Mesothelial cell of epicardium (in vitro differentiated cells): ENCODE measurements at places on chromosomes 1 and 21. TPM values are rescaled to one million over a fixed set of nuclear protein-coding genes. Genes with fewer than 3 reads are reported as not detected.

GRCh38 chr1:936348-937264 is 12.9 kb downstream of the SAMD11 start:
- H3K4me3 ChIP-seq: no peak overlapping the region

DNA sequence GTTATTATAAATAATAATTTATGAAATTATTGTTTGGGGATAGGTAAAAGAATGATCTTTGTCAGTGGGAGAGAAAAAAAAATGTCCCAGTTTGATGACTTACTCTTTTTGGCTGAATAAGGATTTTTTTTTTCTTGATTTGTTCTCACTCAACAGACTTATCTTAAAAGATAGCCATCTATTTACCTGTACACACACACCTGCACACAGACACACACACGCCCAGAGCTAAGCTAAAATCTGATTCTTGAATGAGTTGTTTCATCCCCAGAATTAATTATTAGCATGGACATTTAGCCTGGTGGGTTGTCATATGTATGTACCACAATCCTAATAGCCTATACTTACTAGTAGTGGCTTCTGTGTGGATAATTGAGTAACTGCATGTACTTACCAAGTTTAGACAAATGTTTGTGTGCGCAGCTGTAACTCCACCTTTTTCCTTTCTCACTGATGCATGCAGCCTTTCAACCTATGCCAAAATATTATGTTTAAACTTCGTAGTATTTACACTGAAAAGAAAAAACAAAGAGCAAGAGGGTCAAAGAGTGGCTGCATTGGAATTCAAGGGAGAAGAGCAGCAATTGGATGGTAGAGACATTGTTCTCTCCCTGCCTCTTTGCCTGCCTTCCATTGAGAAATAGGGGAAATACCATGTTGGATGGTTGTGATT is 174.3 kb downstream of the ADGRL2 start:
- no peak overlapping the region for H3K4me3 ChIP-seq
- no peak for DNase-seq
- no peak overlapping the region for H3K27ac ChIP-seq
- no peaks in the 10 kb centered on the region for H3K27me3 ChIP-seq

DNA sequence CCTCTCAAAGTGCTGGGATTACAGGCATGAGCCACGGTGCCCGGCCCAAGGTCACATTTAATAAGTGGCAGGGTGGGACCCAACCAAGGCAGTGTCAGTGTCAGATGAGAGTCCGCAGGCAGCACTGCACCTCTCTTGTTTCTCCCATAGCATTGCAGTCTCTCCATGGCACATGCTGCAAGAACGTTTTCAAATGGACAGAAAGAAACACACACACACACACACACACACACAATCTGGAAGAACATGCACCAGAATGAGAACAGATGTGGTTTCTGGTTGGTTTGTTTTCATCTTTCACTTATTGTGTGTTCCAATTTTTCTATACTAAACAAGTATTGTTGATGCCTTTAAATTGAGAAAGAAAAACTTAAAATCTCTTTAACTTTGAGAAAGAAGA is 126.5 kb downstream of the SYF2 start:
- H3K4me3 ChIP-seq: no peak overlapping the region
- H3K36me3 ChIP-seq: no peaks in the 10 kb centered on the region
- no peak for DNase-seq
- peaks cover 23% of the 10 kb centered on the region for H3K27me3 ChIP-seq
- H3K27ac ChIP-seq: no peak overlapping the region

TNFRSF4 gene
- 0.18 to 0.34 TPM (median 0.29 TPM) in 3 replicates for total RNA-seq

RNF207 gene
- 467 to 481 TPM (median 477 TPM) in 3 replicates for total RNA-seq

DNA sequence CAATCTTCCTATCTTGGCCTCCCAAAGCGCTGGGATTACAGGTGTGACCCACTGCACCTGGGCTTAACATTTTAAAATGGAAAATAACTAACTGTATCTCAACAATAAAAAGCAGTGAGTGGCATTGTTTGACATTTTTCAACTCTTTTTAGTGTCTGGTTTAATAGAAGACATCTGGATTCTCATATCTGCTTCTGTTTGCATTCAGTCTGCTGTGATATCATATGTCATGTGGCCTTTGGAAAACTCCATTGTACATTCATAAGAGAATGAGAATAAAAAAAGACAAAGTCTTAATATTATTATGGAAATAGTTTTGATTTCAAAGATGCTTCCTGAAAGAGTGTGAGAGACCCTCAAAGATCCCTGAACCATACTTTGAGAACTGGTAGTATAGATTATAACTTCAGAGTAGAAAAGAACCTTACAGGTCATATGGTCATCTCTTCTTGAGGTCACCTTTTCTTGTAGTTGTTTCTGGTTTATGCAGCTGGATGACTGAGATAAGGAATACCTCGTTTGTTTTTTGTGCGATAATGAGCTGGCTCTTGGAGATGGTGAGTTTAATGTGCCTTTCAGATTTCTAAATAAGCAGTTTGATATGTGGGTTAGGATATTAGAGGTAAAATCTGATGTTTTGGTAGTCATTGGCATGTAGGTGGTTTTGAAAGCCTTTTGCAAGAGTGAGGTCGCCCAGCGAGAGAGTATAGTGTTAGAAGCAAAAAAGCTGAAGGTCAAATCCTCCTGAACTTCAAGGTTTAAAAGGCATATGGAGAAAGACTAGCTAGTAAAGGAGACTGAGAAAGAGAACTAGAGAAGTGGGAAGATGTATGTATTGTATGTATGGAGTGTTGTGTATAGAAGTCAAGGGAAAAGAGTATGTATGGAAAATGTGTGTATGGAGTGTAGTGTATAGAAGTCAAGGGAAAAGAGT is 17.2 kb downstream of the CEP350 start:
- H3K36me3 ChIP-seq: peaks cover 10% of the 10 kb centered on the region
- DNase-seq: no peak
- H3K4me3 ChIP-seq: no peak overlapping the region
- no peaks in the 10 kb centered on the region for H3K27me3 ChIP-seq
- peaks cover 19% of the 10 kb centered on the region for H3K4me1 ChIP-seq

GRCh38 chr1:223332997-223333396 is 31.0 kb downstream of the SUSD4 start:
- peaks cover 51% of the 10 kb centered on the region for H3K27me3 ChIP-seq
- no peak overlapping the region for H3K27ac ChIP-seq
- no peaks in the 10 kb centered on the region for H3K36me3 ChIP-seq
- no peak overlapping the region for H3K4me3 ChIP-seq

DNA sequence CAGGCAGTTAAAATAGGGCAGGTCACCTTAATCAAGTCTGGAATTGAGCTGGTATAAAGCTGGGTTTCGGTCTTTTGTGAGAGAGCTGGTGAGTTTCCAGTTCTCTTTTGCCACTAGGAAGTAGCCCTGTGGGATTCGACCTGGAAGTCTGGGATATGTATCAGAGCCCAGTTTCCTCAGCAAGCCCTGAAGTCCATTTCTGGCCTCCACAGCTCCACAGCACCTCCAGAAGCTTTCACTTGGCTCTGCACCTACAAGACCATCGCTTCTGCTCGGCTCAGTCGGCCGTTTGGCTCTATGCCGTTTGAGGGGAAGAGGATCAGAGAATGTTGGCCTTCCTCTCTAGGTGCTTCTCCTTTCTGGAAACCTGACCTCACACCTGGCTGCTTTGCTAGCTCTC is 148.0 kb downstream of the GALNT2 start:
- H3K4me1 ChIP-seq: peaks cover 15% of the 10 kb centered on the region
- H3K27ac ChIP-seq: no peak overlapping the region
- peaks cover 9% of the 10 kb centered on the region for H3K36me3 ChIP-seq
- no peak overlapping the region for H3K4me3 ChIP-seq
- H3K27me3 ChIP-seq: no peaks in the 10 kb centered on the region
- DNase-seq: no peak

COL24A1 gene
- total RNA-seq: 2.7 to 3.5 TPM (median 2.9 TPM) in 3 replicates

- H3K4me3 ChIP-seq: peak overlapping the region; percentile 96
- DNase-seq: no peak
Measured at GRCh38 chr1:46248122-46248920, 758 bp downstream of the RAD54L start.

- no peak for DNase-seq
- no peaks in the 10 kb centered on the region for H3K36me3 ChIP-seq
- peaks cover 10% of the 10 kb centered on the region for H3K27me3 ChIP-seq
- peak overlapping the region; percentile 51 for H3K27ac ChIP-seq
- H3K4me1 ChIP-seq: peaks cover 41% of the 10 kb centered on the region
Measured at GRCh38 chr1:209808059-209808581, 2.2 kb upstream of the IRF6 start.

DDAH1 gene
- 26.1 to 28.9 TPM (median 27.3 TPM) in 3 replicates for total RNA-seq

GRCh38 chr1:79188337-79188736 is 181.8 kb upstream of the ADGRL4 start:
- peaks cover 3% of the 10 kb centered on the region for H3K4me1 ChIP-seq
- no peak overlapping the region for H3K27ac ChIP-seq
- H3K36me3 ChIP-seq: no peaks in the 10 kb centered on the region
- H3K4me3 ChIP-seq: no peak overlapping the region

DNA sequence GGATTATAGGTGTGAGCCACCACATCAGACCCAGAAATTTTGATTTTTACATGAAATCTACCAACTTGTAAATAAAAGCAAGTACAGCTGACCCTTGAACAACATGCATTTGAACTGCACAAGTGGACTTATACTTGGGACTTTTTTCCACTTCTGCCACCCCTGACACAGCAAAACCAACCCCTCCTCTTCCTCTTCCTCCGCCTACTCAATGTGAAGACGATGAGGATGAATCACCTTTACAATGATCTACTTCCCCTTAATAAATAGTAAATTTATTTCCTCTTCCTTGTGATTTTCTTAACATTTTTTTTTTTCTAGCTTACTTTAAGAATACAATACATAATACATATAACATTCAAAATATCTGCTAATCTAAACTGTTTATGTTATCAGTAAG is 17.5 kb upstream of the YRDC start:
- DNase-seq: no peak
- no peak overlapping the region for H3K27ac ChIP-seq
- H3K4me3 ChIP-seq: no peak overlapping the region
- peaks cover 24% of the 10 kb centered on the region for H3K36me3 ChIP-seq
- H3K27me3 ChIP-seq: no peaks in the 10 kb centered on the region

DNA sequence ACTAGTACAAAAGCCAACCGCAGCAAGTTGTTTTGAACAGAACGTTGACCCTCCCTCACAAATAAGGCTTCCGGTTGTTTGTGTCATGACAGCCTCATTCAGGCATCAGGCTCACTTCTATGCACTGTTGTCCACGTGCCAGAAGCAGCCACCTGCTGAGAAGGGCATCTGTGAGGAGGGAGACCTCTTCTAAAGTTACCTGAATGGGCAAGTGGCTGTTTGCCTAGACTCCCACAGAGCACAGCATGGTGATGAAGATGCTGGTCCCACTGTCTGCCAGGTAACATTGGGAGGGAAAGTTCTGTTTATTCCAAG is 176.1 kb downstream of the CLIC6 start:
- H3K36me3 ChIP-seq: no peaks in the 10 kb centered on the region
- H3K27me3 ChIP-seq: no peaks in the 10 kb centered on the region
- no peak for DNase-seq
- H3K27ac ChIP-seq: peak overlapping the region; percentile 92

FAM72B gene
- total RNA-seq: 2.2 to 4.1 TPM (median 2.4 TPM) in 3 replicates

DNA sequence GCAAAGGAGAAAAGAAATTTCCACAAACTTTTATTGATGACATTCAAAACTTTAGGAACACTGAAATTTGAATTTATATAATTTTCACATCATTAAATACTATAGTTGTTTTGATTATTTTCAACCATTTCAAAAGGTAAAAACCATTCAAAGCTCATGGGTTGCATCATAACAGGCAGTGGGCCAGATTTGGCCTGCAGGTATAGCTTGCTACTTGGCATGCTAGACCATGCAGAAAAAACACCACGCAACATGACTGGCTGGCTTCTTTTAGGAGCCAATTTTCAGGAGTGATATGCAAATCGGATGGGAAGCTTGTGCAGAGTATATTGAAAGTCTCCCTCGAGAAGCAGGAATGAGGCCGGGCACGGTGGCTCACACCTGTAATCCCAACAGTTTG is 144.8 kb downstream of the GLUL start:
- H3K27ac ChIP-seq: no peak overlapping the region
- no peaks in the 10 kb centered on the region for H3K36me3 ChIP-seq
- no peak for DNase-seq
- no peak overlapping the region for H3K4me3 ChIP-seq
- H3K4me1 ChIP-seq: no peaks in the 10 kb centered on the region

GRCh38 chr21:34836103-34836932 is 167.5 kb downstream of the CLIC6 start:
- H3K27me3 ChIP-seq: no peaks in the 10 kb centered on the region
- H3K36me3 ChIP-seq: peaks cover 4% of the 10 kb centered on the region
- no peak overlapping the region for H3K4me3 ChIP-seq
- H3K4me1 ChIP-seq: peaks cover 22% of the 10 kb centered on the region
